ENCODE measurements at places on chromosomes 12 and 14.

DNA sequence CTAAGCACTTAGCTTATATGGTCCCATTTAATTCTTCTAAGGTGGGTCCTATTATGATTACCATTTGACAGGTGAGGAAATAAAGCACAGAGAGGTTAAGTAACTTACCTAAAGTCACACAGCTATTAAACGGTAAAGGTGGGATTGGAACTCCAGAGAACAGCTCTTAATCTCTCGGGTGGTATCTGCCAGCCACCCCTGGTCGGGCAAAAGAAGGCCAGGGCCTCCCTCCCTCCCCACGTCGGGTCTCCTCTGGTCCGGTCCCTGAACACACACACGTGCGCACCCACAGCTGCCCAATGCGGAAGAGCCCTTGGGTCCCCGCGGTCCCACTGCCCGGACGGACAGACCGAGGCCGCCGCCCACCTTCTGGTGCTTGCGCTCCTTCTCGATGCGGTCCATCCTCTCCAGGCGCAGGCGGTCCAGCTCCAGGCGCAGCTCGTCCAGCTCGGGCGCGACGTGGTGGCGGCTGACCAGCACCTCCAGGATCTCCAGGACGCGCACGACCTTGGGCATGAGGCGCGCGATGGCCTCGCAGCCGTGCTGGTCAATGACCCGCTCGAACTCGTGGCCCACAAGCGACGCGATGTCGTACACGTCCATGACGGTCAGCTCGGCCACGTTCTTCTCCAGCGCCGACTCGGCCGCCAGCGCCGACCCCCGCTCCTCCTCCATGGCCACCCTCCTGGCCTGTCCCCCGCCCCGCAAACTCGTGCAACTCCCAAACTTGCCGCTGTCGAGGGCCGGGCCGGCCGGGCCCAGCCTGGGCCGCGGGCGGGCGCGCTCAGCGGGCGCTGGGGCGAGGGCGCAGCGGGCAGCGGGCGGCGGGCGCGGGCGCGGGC lies 490 bp downstream of the RILPL1 start:
- DNase-seq = no peak

- no peak for DNase-seq
Measured at GRCh38 chr14:40682131-40682913, 924.4 kb upstream of the LRFN5 start.

- no peak for DNase-seq
Measured at GRCh38 chr14:79581912-79582576, 629.3 kb downstream of the DIO2 start.

DNA sequence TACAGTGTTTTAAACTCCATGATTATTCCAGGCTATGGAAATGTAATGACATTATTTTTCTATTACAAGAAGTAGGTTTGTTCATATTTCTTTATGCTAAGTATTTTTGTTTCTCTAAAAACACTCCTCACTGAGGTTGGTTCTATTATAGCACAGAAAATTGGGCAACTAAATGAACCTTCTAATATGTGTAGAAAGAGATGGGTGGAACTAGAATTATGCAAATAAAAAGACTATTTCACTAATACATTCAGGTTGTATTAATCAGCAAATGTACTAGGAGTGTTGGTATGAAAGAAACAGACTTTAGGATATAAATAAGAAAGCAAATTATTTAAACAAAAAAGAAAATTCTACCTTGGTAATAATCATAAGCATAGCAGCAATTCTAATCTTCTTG lies 4.9 kb downstream of the OR6C2 start:
- DNase-seq = no peak

GRCh38 chr12:79086541-79087296 lies 222.1 kb downstream of the SYT1 start:
- DNase-seq = no peak

All from activated CD4-positive, alpha-beta T cell treated with anti-CD3 and anti-CD28 coated beads, Interleukin-2, Interleukin-4, amounts not matched to agents 100 ng/mL and 50 ng/mL, durations not matched to agents 16 hours and 8 hours (primary cell).